ENCODE measurements at places on chromosomes 5 and 9.

- no peak for DNase-seq
Observed at GRCh38 chr5:9361835-9362234, 184.0 kb downstream of the SEMA5A start.

GRCh38 chr9:4796988-4797853 lies 4.5 kb downstream of the RCL1 start:
- DNase-seq = peak; percentile 8

GRCh38 chr5:24535646-24536045 lies 109.1 kb downstream of the CDH10 start:
- no peak for DNase-seq

DNA sequence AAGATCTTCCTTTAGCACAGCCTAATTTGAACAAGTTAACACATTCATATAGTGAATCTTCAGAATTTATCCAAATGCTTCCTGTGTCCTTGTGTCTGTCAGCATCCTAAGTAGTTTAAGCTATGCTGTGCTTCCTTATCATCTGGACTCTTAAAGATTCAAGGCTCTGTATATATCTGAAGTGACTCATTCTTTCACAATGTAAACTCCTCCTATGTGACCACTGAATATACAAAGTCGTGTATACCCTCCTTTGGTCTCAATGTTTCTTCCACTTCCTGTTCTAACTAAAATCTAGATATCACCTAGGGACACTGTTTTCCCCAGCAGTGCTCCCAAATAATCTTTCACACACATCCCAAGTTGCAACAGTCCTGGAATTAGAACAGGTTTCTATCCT lies 935.7 kb upstream of the NUDT12 start:
- DNase-seq = peak; percentile 6

GRCh38 chr5:144092508-144092907 lies 78.0 kb downstream of the YIPF5 start:
- no peak for DNase-seq

GRCh38 chr9:97412626-97413385 lies 910 bp downstream of the TDRD7 start:
- no peak for DNase-seq

DNA sequence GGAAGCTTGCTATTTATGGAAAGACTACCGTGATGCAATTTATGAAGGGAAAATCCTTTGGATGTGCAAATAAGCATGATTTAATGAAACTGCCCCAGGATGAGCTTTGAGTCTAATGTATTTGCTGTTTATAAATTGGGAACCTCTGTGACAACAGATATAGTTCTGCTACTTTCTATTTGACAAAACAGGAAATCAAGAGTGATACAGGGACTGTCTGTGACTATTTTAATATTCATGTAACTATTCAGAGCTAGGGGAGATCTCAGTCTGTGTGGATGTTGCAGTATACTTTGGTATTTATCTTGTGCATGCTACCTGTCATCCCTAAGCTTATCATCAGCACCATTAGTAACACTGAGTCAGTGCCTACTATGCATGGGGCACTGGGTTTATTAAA lies 132.1 kb downstream of the PDZD2 start:
- no peak for DNase-seq

DNA sequence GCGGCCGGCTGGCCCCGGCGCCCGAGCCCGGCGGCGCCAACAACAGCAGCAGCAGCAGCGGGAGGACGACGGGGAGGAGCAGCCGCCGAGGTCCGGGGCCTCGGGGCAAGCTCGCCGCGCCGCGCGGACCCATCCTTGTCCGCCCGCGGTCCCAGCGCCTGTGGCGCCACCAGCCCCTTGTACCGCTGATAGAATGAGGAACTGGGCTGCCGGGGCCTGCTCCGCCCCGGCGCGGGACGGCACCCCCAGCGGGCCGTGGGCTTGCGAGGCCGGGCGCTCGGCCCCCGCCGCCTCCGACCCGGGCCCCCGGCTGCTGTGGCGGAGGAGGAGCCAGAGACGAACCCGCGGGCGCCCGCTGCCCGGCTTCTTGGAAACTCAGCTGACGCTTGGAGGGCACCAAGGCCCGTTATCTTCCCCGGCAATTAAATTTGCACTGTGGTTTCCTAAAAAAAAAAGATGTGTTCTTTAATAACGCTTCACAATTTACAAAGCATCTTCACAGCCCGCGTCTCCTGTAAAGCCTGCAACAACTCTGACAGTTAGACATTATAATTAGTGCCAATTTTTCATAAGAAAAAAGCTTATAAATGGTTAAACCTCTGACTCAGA lies at the start of gene ARSB:
TSS of gene ARSB (minus strand) at position 195 of the 609 bp plus-strand sequence. CDS start at position 133, 62 bp downstream.
- DNase-seq = no peak

GRCh38 chr5:102450313-102450990 lies 48.3 kb downstream of the SLCO6A1 start:
- DNase-seq = no peak

DNA sequence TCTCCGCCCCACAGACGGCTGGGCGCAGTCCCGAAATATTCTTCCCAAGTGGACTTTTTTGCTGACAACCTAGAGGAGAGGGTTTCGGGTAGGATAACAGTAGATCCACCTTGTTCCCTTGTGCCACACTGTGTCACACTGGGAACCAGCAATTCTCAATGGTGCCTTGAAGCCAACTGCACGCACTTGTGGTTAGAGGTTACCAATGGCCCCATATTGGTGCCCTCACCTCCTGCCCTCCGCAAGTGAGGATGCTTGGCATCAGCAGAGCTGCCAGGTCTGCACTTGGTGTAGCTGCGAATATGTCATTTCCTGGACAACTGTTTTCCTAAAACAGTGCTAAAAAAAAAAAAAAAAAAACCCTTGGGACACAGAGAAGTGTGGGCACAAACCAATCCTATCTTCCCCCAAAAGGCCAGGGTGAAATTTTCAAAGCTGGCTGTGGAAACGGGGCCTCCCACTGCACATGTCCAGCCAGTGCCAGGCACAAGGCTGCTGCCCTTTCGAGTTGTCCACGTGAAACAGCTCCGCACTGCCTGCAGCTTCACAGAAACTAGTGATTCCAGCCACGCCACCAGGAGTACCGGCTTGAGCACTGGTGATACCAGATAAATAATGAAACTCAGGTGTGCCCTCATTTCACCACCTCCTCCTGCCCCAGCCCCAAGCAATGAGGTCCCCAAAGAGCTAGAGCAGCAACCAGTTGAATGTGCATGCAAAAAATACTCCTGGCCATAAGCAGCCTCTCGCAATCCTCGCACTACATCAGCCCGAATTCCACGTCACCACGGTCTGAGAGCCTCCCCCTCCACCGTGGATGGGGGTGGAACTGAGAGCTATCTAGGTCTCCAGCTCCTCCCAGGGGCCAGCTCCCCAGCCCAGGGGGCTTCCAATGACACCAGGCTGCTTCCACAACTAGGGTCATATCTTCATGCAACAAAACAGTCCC lies 51.2 kb downstream of the USP20 start:
- no peak for DNase-seq

- DNase-seq = no peak
Observed at GRCh38 chr5:5492087-5492933, 69.8 kb downstream of the ICE1 start.

GRCh38 chr5:176133289-176133870 lies 104.8 kb upstream of the SIMC1 start:
- no peak for DNase-seq

DNA sequence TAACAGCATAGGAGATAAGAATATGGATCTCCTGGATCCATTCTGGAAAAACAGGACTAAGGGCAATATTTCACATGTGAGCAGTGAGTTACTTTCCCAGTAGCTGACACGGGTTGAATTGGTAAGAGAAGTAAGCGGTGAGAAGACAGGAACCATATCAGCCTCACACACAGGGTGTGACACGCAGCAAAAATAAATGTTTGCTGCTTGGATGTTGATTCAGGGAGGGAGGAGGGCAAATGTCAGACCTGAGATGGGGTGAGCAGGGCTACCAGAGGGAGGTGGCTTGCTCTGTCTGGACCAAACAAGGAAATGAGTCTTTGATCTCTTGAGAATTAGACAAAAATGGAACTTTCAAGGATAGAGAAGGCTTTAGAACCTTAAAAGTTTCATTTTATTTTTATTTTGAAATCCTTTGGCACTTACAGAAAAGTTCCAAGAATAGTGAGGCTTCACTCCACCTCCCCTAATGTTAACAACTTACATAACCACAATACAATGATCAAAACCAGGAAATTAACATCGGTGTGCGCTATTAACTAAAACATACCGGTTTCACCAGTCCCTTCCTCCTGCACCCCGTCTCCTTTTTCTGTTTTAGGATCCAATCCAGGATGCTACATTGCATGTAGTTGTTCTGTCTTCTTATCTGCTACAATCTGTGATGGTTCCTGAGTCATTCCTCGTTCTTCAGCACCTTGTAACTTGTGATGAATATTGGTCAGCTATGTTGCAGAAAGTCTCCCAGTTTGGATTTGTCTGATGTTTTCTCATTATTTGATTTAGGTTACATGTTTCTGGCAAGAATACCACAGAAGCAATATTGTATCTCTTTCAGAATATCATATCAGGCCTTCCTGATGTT lies 20.5 kb upstream of the ARHGEF28 start:
- DNase-seq = no peak

- DNase-seq = no peak
Observed at GRCh38 chr5:150297934-150298595, 4.6 kb downstream of the ARSI start.

- DNase-seq = no peak
Observed at GRCh38 chr9:126661521-126662251, 48.0 kb downstream of the LMX1B start.

- no peak for DNase-seq
Observed at GRCh38 chr9:131098391-131099101, 2.2 kb downstream of the AIF1L start.

DNA sequence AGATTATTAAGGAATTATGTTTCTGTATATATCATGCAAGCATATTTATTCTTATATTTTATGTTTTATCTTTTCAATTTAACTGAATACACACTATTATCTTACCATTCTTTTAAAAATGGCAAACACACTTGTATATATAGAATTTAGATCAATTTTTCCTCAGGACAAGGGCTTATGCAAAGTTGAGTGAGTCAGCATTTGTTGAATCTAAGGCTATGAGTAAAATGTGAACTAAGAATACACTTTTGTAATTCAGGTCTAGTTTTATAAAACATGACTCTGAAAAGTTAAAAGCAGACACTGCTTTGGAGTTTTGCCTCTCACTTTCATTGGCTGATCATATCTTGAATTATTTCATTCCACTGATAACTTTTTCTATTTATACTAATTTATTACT lies 127.8 kb downstream of the FOCAD start:
- DNase-seq = no peak

DNA sequence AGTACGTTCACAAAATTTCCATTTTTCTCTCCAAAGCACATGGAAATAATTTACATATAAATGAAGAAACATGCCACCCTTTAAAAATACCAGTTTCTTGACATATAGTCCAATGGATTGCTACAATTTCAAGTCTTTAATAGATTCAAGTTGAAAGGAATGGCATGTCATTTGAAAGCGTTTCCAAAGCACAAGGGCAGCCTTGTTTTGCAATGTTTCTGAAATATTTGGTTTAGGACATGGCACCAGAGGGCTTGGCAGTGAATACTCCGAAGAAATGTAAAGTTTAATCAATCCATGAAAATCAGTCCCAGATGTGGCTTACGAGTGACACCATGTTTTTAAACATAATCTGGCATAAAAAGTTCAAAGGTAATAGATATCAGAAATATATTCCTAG lies 333.7 kb downstream of the PDE4D start:
- DNase-seq = no peak

GRCh38 chr5:164876793-164877192 lies 1371.4 kb downstream of the MAT2B start:
- no peak for DNase-seq

DNA sequence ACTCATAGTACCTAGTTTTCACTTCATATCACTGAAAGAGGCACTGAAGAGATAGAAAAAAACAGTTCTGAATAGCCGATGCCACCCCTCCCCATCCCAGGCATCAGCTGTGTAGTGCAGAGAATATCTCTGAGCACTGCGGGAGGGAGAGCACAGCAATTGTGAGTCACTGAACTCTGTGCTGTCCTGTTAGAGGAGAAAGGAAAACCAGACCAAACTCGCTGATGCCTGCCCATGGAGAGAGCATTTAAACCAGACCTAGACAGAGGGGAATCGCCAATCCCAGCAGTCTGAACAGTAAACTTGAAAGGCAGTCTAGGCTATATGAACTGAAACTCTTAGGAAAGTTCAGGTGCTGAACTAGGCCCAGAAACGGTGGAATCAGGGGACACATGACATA lies 120.1 kb upstream of the SLC30A5 start:
- DNase-seq = no peak

DNA sequence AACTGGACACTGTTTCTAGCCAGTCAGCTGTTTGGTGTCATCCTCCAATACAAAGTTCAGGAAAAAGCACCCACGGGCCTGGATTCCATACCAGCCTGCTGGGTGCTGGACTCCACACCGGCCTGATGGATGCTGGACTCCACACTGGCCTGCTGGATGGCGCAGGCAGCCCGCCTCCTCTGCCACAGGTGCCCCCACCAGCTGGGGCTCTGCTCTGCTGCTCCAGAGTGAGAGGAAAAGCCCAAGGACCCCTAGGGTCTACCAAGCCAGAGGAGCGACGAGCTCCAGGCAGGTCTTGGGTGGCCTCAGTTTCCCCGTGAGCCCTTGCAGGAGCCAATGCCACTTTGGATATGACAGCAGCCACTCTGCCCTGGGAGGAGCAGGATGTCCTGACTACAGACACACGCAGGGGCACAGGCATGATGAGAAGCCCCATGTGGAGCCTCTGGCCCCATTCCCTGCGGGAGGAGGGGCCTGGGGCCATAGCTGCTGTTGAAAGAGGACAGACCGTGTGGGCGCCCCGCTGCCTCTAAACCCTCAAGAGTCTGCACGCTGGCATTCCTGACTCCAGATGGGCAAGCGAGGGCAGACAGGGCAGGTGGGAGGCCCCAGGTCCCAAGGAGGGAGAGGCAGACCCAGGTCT lies 141.6 kb downstream of the OLFM1 start:
- no peak for DNase-seq

DNA sequence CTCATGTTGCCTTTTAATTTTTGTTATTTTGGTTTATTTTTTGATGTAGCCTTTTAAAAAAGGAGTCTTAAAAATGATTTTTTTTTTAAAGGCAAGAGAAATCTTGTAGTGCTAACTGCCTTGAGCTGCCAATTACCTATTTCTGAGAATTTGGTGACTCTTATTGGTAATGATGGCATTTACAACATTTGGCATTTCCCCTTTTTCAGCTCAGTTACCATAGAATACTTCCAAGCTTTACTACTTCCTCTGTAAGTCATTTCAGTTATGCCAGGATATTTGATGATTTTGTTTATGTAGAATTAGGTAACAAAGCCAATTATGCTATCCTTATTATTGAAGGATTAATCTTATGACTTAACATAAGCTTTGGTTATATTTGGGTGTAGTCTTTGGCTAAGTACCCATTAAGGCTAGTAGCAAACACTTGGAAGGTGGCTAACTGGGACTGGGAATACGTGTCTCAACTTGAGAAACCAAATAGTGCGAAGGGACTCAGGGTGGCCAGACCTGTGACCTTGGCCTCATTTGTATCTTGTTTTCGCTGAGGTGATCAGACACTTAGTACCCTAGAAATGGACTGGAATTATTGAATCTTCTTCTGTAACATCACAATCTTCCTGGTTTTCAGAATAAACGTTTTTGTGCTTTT lies 27.7 kb downstream of the CDC37L1 start:
- DNase-seq = no peak

- no peak for DNase-seq
Observed at GRCh38 chr9:94576131-94576530, 17.5 kb downstream of the FBP2 start.

- no peak for DNase-seq
Observed at GRCh38 chr5:146137967-146138403, 32.6 kb upstream of the PLAC8L1 start.

Measured in amniotic stem cell (primary cell).